ENCODE measurements at places on chromosomes 13 and 19.

- peaks cover 12% of the 10 kb centered on the region for H3K4me1 ChIP-seq
- H3K36me3 ChIP-seq, result no peaks in the 10 kb centered on the region
- H3K4me3 ChIP-seq, result no peak overlapping the region
- no peak for DNase-seq
These were observed 142.6 kb downstream of the PCDH9 start for GRCh38 chr13:67087527-67087926.

DNA sequence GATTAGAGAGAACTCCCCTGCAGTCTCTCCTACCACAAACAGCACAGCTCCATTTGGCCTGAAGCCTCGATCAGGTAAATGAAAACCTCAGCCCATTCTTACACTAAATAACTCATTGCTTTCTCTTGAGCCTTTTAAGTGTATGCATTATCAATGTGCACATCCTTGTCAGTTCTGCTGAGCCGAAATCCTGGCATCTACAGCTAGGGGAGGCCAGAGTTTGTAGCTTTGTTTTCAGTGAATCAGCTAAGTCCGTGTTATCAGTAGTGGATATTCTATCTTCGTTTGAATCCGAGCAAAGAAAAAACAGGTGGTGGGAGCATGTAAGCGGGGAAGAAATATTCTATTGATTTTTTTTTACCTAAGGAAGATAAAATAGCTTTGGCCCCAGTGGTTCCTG, 84.4 kb downstream of the ESD start:
- no peaks in the 10 kb centered on the region for H3K36me3 ChIP-seq
- no peaks in the 10 kb centered on the region for H3K4me1 ChIP-seq
- no peaks in the 10 kb centered on the region for H3K27me3 ChIP-seq
- H3K4me3 ChIP-seq, result no peak overlapping the region

DNA sequence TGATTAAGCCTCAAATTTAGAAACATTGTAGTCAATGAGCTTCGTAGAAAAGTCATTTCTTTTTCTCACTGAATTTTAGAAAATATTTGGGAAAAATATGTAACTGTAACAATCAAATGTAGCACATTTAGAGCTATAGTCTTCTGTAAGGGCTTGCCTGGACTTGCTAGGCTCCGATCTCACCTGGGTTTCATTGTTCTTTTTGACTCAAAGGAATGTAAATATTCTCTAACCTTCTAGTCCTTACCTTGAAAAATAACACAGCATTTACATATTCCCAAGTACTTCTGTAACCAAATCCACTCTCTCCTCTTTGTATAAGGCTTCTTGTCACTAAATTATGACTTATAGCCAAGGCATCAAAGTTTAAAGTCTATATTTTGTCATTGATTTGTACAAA, 2.9 kb upstream of the UFM1 start:
- no peaks in the 10 kb centered on the region for H3K27me3 ChIP-seq
- no peak for DNase-seq

- H3K27me3 ChIP-seq, result peaks cover 22% of the 10 kb centered on the region
- H3K27ac ChIP-seq, result peak overlapping the region; percentile 29
- peaks cover 2% of the 10 kb centered on the region for H3K4me1 ChIP-seq
- H3K4me3 ChIP-seq, result peak overlapping the region; percentile 39
- H3K36me3 ChIP-seq, result no peaks in the 10 kb centered on the region
These were observed 3.2 kb upstream of the SIX5 start for GRCh38 chr19:45772130-45772840.

DNA sequence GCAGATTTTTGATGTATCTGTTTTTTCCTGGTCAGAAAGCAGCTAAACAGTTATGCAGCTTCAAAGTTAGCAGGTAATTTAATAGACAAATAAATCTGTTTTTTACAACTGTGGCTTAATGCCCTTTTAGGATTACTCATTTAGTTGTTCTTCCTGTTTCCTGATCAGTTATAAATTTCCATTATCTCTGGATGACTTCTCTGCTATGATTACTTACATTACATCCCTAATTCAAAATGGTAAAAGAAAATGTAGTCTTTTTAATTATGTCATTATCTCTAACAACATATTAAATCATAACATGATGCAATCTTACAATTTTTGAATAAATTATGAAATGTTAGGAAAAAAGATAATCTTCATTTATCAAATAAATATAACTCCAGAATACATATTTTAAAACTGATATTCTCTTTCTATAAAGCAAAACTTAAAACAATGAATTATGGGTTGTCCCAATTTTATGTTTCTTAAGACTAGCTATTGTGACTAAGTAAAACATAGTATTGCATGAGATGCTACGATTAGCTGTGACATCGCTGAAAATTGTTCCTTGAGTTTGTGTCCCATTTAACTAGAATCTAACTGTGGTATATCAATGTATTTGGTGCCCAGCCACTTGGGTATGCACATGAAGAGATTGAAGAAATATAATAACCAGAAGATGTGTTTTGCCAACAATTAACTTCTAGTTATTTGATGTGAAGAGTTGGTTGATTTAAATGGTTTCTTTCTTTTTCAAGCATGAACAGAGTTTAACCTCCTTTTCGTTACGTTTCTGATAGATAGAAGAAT, 605.3 kb upstream of the SPRY2 start:
- H3K27me3 ChIP-seq, result no peaks in the 10 kb centered on the region
- no peak overlapping the region for H3K27ac ChIP-seq
- DNase-seq, result no peak
- H3K36me3 ChIP-seq, result no peaks in the 10 kb centered on the region
- H3K4me3 ChIP-seq, result no peak overlapping the region

GRCh38 chr13:30743319-30744055, 8.1 kb downstream of the ALOX5AP start:
- H3K4me3 ChIP-seq, result no peak overlapping the region
- H3K27me3 ChIP-seq, result peaks cover 7% of the 10 kb centered on the region
- no peak overlapping the region for H3K27ac ChIP-seq
- peaks cover 37% of the 10 kb centered on the region for H3K4me1 ChIP-seq

- peaks cover 4% of the 10 kb centered on the region for H3K4me1 ChIP-seq
- peak overlapping the region; percentile 72 for H3K4me3 ChIP-seq
- H3K27me3 ChIP-seq, result peaks cover 13% of the 10 kb centered on the region
These were observed 7.2 kb downstream of the AXL start for GRCh38 chr19:41226053-41226873.

GRCh38 chr19:17553256-17553655, 2.2 kb upstream of the COLGALT1 start:
- H3K27ac ChIP-seq, result peak overlapping the region; percentile 56
- H3K4me3 ChIP-seq, result peak overlapping the region; percentile 6
- DNase-seq, result no peak
- H3K36me3 ChIP-seq, result no peaks in the 10 kb centered on the region
- H3K4me1 ChIP-seq, result no peaks in the 10 kb centered on the region

- H3K27ac ChIP-seq, result no peak overlapping the region
- DNase-seq, result no peak
- H3K4me1 ChIP-seq, result no peaks in the 10 kb centered on the region
- no peaks in the 10 kb centered on the region for H3K27me3 ChIP-seq
- peaks cover 4% of the 10 kb centered on the region for H3K36me3 ChIP-seq
- H3K4me3 ChIP-seq, result no peak overlapping the region
These were observed 187.6 kb upstream of the SGCG start for GRCh38 chr13:22993148-22993547.

GRCh38 chr19:38706792-38707511, 37.3 kb downstream of the CAPN12 start:
- no peaks in the 10 kb centered on the region for H3K36me3 ChIP-seq
- H3K27me3 ChIP-seq, result peaks cover 14% of the 10 kb centered on the region
- peaks cover 13% of the 10 kb centered on the region for H3K4me1 ChIP-seq
- DNase-seq, result no peak

GRCh38 chr13:95704510-95704909, 27.6 kb downstream of the DNAJC3 start:
- H3K27ac ChIP-seq, result no peak overlapping the region
- H3K4me1 ChIP-seq, result peaks cover 1% of the 10 kb centered on the region
- H3K4me3 ChIP-seq, result no peak overlapping the region
- no peaks in the 10 kb centered on the region for H3K27me3 ChIP-seq
- H3K36me3 ChIP-seq, result no peaks in the 10 kb centered on the region

DNA sequence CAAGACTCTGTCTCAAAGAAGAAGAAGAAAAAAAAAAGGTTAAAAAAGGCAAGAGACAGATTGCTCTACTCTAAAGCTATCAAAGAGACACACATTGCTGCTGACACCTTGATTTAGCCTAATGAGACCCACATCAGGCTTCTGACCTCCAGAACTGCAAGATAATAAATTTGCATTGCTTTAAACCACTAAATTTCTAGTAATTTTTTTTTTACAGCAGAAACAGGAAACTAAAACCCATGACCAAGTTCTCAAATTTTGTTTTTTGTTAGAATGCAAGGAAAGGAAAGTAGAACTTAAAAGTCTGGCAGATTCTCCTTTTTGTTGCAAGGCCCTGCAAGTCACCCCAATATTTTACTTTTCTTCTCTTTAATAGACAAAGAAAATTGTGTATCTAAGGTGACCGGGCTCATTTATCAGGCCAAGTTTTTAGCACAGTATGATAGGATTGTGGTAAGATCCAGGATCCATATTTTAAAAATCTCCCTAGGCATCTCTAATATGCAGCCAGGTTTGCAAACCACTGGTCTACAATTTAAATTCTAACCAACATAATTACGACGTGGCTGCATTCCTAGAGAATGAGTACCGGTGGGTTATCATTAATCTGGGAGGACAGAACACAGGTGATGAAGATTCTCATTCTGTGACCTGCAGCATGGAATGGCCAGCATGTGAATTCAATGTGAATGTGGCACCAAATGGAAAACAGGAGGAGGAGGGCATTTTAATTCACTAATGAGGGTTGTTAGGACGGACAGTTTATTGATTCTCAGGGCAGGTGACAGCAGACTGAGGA, 56.7 kb upstream of the MED4 start:
- no peak for DNase-seq
- peaks cover 4% of the 10 kb centered on the region for H3K36me3 ChIP-seq
- H3K27ac ChIP-seq, result peak overlapping the region; percentile 52
- no peak overlapping the region for H3K4me3 ChIP-seq
- peaks cover 11% of the 10 kb centered on the region for H3K4me1 ChIP-seq
- H3K27me3 ChIP-seq, result peaks cover 4% of the 10 kb centered on the region

DNA sequence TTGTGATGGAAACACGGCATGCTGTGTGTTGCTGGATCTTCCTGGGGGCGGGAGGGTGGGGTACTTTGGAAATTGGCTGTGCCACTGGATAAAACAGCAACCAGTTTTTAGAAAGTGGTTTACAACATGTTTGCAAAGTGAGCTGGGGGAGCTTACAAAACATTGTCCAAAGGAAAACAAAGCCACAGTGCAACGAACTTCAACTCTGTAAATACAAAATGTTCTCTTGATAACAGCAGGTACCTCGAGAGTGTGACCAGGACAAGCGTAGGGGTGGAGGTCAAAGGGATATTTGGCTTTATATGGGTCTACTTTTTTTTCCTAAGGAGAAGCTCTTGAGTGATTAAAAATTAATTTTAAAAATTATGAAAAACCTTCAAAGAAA, 2.5 kb downstream of the IGSF23 start:
- no peak overlapping the region for H3K4me3 ChIP-seq
- no peak overlapping the region for H3K27ac ChIP-seq
- no peak for DNase-seq
- H3K27me3 ChIP-seq, result no peaks in the 10 kb centered on the region
- H3K4me1 ChIP-seq, result no peaks in the 10 kb centered on the region
- no peaks in the 10 kb centered on the region for H3K36me3 ChIP-seq

DNA sequence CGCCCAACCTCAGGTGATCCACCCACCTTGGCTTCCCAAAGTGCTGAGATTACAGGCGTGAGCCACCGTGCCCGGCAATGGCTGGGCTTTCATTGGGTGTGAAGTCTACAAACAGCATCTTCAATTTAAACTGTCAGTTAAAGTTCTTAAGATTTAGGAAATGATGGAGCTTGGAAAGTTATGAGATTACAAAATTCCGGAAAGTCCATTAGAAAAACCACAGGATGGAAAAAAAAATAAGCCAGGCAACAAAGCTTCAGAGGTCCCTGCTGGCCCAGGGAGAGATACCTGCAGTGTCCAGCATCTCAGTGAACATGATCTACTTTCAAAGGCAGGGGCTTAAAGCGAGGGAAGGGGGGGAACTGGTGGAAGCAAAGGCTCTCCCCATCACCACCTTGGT, 4.6 kb upstream of the ZNF587B start:
- peaks cover 8% of the 10 kb centered on the region for H3K36me3 ChIP-seq
- no peak overlapping the region for H3K27ac ChIP-seq
- DNase-seq, result no peak
- H3K4me3 ChIP-seq, result no peak overlapping the region

DNA sequence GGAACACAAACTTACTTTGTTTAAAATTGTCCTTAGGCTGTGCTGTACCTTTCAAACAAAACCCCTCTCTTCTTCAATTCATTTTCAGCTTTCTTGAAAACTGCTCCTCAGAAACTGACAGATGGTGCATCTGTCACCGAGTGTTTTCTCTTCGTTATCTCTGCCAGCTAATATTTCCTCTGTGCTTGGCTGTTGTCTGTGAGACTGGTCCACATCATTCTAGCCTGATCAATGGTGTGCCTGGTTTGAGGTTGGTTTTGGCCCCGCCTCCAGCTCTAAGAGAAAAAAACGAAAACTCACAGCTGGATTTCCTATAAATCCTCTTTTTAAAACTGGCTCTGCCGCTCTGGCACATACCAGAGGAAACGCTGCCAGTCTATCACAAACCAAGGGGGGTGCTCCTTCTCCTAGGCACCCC, 79.7 kb downstream of the STARD13 start:
- peaks cover 58% of the 10 kb centered on the region for H3K4me1 ChIP-seq
- peaks cover 7% of the 10 kb centered on the region for H3K27me3 ChIP-seq
- H3K27ac ChIP-seq, result peak overlapping the region; percentile 100
- H3K4me3 ChIP-seq, result peak overlapping the region; percentile 99
- no peak for DNase-seq

- no peak overlapping the region for H3K27ac ChIP-seq
- peaks cover 28% of the 10 kb centered on the region for H3K4me1 ChIP-seq
- no peaks in the 10 kb centered on the region for H3K36me3 ChIP-seq
- DNase-seq, result no peak
- H3K27me3 ChIP-seq, result peaks cover 16% of the 10 kb centered on the region
- H3K4me3 ChIP-seq, result no peak overlapping the region
These were observed 49.4 kb upstream of the ALOX5AP start for GRCh38 chr13:30685987-30686386.

GRCh38 chr13:106284358-106284757, 251.1 kb downstream of the EFNB2 start:
- no peaks in the 10 kb centered on the region for H3K27me3 ChIP-seq
- no peak for DNase-seq
- H3K36me3 ChIP-seq, result peaks cover 3% of the 10 kb centered on the region
- H3K4me3 ChIP-seq, result no peak overlapping the region

DNA sequence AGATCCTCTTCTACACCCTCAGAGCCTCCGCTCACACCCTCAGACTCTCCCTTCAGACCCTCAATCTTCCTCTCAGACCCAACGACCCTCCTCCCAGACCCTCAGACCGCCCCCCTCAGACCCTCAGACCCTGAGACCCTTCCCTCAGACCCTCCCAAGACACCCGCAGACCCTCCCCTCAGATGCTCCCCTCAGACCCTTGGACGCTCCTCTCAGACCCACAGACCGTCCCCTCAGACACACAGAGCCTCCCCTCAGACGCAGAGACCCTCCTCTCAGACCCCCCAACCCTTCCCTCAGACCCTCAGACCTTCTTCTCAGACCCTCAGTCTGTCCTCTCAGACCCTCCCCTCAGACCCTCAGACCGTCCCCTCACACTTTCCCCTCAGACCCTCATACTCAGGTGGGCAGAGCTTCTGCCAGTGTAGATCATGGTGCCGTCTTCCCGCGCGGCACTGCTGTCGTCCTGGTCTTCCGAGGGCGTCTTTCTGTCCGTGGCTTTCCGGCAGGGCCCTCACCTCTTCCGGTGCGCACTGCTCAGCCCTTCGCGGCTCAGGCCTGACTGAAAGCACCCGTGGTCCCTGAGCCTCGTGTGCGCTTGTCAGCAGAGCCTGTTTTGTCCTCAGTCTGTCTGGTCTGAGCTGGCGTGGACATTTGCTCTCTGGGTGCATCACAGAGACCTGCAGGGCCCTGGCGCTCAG, 18.9 kb upstream of the TFDP1 start:
- no peak for DNase-seq
- H3K4me1 ChIP-seq, result no peaks in the 10 kb centered on the region
- no peak overlapping the region for H3K4me3 ChIP-seq
- H3K27ac ChIP-seq, result no peak overlapping the region
